Tongue (tissue), 3 donors: ENCODE measurements at places on chromosomes 6 and 20.

GRCh38 chr6:135397172-135397952 lies 100.2 kb downstream of the AHI1 start:
- DNase-seq = no peak

- DNase-seq = no peak
Measured at GRCh38 chr20:11048739-11049138, 374.9 kb upstream of the JAG1 start.

DNA sequence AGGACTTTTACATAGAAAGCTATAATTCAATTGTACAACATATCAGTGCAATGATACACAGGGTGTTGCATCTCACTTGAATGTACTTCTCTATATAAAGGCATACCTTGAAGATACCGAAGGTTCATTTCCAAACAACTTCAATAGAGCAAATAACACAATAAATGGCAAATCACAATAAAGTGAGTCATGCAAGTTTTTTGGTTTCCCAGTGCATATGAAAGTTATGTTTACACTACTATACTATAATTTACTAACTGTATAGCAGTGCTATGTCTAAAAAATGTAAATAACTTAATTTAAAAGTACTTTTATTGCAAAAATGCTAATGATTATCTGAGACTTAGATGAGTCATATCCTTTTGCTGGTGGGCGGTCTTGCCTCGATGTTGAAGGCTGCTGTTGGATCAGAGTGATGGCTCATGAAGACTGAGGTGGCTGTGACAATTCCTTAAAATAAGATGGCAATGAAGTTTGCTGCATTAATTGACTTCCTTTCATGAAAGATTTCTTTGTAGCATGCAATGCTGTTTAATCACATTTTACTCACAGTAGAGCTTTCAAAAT lies 188.8 kb downstream of the TASP1 start:
- DNase-seq = no peak

DNA sequence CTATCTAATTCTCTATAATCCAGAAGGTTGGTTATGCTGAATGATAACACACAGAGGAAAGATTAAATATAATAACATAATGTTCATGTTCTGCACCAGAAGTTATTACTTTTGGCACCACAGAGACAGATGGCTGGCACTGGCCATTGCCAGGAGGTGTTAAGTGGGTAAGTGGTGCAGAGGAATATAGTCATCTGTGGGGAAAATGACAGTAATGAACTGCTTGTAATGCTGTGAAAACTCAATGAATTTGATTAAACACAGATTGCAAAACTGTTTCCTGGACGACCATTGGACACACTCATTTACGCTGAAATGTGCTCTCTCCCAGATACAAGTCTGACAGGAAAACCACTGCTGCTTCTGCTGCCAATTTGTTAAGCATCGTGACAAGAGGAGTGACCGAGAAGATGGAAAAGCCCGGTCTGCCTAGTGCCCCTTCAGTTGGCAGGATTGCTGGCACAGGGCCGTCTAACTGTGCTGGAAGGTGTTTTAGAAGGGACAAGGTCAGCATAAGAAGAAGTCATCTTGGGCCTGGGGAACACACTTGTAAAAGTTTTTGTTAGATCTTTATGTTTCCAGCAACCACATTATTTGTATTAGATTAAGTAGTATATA lies 567.4 kb downstream of the CBLN4 start:
- DNase-seq = peak; percentile 36

- no peak for DNase-seq
Measured at GRCh38 chr6:24949020-24949569, 13.3 kb upstream of the RIPOR2 start.

DNA sequence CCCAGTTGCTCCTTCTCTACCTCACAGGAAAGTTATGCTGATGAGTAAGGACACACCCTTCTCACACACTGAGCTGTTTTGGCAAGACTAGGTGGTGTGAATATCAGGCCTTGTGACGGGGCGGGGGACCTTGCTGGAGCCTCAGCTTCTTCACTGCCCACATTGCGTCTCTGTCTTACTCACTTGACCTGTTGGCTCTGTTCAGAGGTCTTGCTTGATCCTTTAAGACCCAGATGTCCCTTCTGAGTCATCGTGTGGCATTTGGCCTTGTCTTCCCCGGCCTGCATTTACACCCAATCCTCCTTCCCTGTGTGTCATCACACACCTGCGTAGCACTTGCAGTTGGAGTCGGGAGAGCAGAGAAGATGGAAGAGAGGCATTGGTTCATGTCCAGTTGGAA lies 8.3 kb upstream of the PRND start:
- DNase-seq = no peak

GRCh38 chr20:38136421-38137245 lies 28.4 kb downstream of the TGM2 start:
- no peak for DNase-seq

DNA sequence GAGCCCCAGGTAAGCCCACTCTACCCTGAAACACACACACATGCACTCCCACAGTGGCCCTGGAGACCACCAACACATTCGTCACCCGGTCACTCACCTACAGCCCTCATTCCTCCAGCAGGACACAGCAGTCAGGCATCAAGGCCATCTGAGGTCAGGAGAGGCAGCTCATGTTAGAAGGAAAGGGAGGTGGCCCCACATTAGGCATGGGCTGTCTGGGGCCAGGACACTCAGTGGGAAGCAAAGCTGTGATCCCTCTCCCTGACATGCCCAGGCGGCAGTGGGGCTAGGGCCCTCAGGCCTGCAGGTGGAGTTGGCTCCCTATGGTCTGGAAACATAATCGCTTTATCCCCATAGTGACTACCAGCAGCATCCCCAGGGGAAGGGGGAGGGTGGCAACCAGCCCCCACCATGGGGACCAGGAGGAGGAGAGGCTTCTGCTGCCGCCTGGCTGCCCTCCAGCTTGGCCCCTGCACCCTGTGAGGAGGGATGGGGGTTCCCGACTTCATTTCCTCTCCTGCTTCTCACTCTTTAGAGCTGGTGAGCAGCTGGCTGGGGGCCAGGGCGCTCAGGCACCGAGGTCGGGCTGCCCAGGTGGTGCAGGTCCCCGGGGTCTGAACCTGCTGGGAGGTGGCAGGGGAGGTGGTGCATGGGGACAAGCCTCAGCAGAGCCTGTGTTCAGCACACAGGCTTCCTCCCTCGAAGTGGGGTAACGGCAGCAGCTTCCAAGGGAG lies 76.6 kb upstream of the CST7 start:
- no peak for DNase-seq

GRCh38 chr6:136717716-136717990 lies 74.6 kb downstream of the MAP3K5 start:
- no peak for DNase-seq

- DNase-seq = no peak
Measured at GRCh38 chr6:4185846-4186245, 50.5 kb upstream of the ECI2 start.

DNA sequence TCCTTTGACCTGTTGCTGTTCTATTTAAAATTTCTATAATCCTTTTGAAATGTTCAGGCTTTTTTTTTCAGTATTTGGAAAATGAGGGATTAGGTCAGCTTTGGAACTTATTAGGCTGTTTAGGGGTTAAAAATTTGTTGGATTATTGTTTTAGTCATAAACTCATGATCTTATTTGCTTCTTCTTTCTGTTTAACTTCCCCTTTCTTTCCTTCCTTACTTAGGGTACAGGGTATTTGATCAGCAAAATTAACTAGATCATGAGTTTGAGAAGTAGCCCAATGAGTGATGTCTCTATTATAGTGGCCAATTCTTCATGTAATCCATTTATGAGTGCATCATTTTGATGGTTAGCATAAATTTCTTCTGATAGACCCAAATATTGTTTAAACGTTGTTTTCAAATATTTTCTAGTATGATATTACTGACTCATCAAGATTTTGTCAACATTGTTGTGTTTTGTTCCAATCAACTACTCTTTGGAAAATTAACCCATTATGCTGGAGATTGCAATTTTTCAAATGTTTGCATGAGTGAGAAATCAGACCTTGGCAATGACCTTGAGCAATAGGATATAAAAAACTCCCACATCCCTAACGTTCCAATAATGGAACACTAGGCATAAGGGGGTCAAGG lies 94.4 kb downstream of the OTOR start:
- no peak for DNase-seq

- peak; percentile 22 for DNase-seq
Measured at GRCh38 chr6:120378582-120379220, 955.6 kb downstream of the TBC1D32 start.

DNA sequence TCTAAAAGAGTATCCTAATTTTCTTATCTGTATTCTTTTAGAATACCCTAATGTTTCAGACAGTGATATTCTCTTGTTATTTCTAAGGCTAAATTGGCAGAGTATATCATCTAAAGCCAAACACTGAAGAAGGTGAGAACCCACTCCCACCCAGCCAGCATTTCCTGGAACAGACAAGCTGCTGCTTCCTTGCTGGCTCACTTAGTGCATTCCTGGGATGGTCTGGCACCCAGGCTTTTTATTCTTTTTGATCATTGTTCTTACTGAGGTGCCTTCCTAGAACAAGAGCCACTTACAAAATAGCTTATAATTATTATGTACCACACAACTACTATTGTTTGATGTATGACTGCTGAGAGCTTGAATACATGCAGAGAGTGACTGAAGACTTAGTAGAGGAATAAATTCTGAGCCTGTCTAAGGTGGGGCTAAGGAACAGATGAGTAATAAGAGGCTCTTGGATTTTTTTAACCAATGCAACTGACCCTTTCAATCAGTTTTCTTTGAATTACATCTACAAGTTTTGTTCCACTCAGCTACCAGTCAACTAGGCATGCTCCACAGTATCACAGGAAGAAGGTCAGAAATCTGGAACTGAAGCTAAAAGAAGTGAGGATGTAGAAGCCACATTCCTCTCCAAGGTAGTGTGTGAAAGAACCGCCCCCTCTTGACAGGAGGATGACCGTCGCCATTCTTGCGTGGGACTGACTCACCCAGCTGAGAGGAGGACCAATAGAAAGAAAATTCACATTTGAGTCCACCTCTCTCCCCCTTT lies 30.1 kb downstream of the PRPH2 start:
- DNase-seq = no peak

GRCh38 chr20:37808233-37809070 lies 94.5 kb upstream of the VSTM2L start:
- DNase-seq = no peak

- DNase-seq = no peak
Measured at GRCh38 chr6:95648636-95649035, 71.3 kb downstream of the MANEA start.

- no peak for DNase-seq
Measured at GRCh38 chr20:9977629-9978028, 57.2 kb upstream of the ANKEF1 start.

GRCh38 chr6:5710516-5710915 lies 296.2 kb downstream of the NRN1 start:
- DNase-seq = no peak

GRCh38 chr20:45450097-45450818 lies 19.3 kb upstream of the WFDC2 start:
- no peak for DNase-seq

DNA sequence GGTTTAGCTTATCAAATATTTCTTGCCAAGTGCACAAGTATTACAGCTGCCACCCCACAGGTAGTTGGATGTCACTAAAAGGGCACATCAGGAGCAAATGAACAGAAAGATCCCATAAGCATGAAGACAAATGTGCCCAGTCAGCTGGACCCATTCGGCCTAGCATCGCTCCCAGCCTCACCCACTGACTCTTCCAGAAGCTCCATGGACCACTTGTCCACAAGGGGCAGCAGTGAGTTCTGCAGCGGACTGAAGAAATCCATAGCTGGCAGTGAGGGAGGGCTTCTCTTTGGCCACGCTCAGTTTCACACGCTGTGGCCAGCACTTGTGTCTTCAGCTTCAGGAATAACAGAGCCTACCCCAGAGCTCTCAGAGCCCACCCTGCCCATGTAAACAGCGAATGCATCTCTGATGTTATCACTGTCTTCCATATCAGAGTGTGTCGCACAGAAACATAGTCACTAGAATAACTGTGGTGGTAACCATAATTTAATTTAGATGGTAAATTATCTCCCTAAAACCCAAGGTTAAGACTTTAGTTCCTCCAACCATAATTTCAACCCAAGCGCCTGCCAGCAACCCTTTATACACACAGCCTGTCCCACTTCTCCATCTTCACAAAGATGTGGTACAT lies 15.8 kb downstream of the CGA start:
- peak; percentile 78 for DNase-seq

DNA sequence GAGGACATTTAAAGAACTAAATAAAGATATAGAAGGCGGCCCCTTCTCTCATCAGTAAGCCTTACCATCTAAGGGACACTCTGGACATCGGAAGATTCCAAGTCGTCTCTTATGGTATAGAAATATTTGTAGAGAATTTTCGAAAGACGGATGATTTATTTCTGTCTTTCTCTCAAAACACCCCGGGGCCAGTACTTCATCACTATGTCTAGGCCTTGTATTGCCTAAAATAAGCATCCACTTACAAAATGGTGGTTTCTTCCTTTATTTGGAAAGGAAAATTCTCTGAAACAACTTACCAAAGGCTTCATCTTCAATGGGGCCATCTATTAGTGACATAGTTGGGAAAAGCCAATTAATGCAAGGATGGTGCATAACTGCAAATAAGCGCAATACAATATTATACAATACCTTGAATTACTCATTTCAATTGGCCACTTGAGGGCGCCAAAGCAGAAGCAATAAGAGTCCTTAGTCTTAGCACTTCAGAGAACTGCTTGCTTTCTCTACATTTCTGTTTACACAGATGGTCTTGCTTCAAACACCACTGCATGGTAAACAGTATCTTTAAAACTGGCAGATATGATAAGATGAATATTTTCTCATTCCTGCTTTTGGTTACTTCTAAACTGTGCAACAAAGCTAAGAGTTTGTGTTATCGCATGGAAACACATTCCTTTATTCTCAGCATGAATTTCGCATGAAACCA lies 113.2 kb downstream of the VIP start:
- DNase-seq = peak; percentile 84

DNA sequence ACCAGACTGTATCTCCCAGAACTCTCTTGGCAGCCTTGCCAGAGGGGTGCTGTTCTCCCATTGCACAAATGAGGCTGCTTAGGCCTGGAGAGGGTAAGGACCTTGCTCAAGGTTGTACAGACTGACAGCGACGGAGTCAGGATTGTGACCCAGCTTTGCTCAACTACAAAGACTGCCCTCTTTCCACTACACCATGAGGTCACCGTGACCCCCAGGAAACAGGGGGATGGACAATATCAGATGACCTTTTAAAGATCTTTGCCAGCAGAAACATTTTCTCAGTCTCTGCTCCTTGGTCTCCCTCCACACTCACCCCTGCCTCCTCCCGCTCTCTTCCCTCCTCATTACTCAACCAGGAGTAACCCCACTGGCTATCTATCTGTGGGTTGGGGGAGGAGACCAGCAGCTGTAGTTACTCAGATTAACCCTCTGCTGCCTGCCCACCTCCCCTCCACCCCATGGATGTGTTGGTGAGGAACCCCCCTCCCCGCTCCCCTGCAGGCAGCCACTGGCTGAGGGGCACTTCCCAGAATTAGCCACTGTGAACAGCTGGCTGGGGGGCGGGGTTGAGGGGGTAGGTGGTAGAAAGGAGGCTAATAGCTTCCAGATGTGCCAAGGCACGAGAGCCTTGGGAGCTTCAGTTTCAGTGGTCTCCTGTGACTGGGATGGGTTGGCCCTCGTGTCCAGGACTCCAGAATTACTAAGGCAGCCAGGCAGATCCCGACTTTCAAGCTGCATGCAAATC lies 26.9 kb upstream of the MRPS18A start:
- DNase-seq = peak; percentile 82

GRCh38 chr6:27296106-27296783 lies 15.8 kb downstream of the POM121L2 start:
- peak; percentile 26 for DNase-seq

- no peak for DNase-seq
Measured at GRCh38 chr6:50141100-50141499, 91.4 kb upstream of the DEFB112 start.
